ENCODE measurements at places on chromosomes 3 and 15.

- no peak for DNase-seq
Measured at GRCh38 chr3:46242120-46242519, at the start of gene CCR3. CCR3 (plus strand) TSS chr3:46242460; CDS start chr3:46265159, 22,699 bp downstream.

- no peak for DNase-seq
Measured at GRCh38 chr15:67146234-67146633, 80.8 kb downstream of the SMAD3 start.

DNA sequence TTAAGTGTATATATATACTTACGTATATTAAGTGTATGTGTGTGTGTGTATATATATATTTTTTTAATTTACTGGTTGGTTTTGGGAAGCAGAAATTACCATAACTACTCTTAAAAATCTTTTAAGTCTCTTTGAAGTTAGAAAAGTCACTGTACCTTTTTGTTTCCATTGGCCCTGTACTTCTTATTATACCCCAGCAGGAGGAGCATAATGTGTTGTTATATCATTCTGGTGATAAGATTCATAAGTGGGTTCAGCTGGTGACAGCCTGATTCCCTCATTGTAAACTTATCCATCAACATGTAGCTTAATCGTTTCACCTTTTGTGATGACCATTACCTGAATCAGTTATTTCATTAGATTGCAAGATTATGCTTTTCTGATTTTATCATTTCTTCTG, 30.8 kb downstream of the MLH1 start:
- DNase-seq = no peak

- no peak for DNase-seq
Measured at GRCh38 chr3:39801216-39801615, 8.2 kb upstream of the MYRIP start.

- DNase-seq = no peak
Measured at GRCh38 chr3:195910499-195910845, 2.1 kb upstream of the TNK2 start.

DNA sequence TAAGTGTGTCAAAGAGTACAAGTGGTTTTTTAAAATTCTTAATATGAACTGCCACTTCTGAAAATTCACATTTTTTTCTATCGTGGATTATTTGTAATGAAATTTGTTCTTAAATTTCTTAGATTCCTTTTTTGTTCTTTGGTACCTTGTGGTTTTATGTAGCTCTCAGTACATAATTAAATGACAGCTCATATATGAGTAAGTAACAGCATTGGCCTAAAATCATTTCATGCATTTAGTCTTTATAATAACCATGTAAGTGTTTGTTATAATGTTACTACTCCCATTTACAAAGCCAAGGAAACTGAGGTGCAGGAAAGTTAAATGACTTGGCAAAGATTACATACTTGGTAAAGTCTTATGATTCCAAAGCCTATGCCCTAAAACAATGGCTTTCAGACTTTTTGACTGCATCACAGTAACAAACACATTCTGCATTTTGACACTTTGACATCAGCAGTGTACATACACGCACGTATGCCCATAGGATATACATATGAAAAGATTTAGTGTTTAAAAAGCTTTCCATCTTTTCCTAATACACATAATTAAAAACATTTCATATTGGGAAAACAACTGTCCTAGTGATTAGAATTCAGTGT, 14.9 kb downstream of the SPRED1 start:
- DNase-seq = no peak

DNA sequence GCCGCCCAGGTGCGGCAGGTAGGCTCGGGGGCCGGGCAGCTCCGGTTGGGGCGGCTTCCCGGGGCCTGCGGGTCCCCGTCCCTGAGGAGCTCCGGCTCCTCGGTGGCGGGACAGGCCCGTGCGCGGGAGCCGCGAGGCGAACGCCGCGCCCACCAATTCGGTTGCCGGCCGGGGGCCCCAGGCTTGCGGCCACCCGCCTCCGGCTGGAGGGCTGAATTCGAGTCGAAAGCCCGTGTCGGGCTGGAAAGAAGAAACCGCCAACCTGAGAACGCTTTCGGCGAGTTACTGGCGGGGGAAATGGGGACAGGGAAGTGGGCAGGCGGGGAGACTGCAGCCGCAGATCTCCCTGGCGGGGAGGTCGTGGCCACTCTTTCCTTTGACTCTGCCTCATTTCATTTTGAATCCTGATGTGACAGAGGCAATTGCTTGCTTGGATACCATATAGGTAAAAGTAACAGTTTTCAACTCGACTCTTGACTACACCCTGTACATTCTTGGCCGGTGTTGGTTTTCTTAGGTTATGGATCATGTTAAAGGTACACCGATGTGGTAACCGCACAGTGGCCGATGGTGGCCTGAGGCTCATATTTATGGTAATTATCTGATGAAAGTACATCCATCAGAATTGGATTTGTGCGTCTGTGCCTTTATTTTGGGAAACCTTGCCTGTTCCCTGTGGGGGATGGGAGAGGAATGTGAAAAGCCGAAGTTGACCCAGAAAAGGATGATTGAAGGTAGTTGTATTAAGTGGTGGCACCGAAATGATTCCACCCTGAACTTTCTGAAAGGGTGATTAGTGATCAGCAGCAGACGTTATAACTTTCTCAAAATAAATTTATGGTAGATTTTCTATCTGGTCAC, 1.7 kb downstream of the B3GNT5 start:
- DNase-seq = no peak

DNA sequence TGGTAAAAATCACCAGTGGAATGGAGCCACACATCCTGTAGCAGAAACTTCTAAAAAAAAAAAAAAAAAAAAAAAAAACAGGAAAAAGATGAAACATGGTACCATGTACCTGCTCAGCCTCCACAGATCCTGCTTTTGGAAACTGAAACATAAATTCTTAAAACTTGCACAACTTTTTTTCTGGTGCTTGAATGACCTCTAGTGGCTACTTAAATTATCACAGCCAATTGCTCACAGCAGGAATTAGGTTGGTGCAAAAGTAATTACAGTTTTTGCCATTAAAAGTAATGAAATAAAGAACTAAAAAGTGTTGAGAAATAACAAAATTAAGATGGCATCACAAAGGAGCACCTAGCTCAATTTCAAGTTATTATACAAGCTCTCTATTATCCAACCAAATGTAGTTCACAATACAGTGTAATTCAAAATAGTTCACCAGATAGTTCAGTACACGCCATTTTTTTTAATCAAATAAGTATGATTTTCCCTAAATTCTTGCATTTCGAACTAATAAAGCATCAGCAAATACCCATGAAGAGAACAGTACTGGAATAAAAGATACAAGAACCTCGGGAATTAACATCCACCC, 80.6 kb downstream of the ULK4 start:
- peak; percentile 18 for DNase-seq

- DNase-seq = peak; percentile 58
Measured at GRCh38 chr3:10286596-10287295, 6.0 kb downstream of the GHRL start.

Measured in neuronal stem cell (in vitro differentiated cells).